ENCODE measurements at places on chromosomes 6 and 20. TPM values are rescaled to one million over a fixed set of nuclear protein-coding genes. Genes with fewer than 3 reads are reported as not detected.

The OPN5 gene
- not detected for total RNA-seq

The BPIFB2 gene
- total RNA-seq: not detected

The HLA-G gene
- not detected for total RNA-seq

The SIRPD gene
- total RNA-seq: not detected

The CGAS gene
- total RNA-seq: 5.2 TPM

- DNase-seq: no peak
Measured at GRCh38 chr6:2102316-2102883, 143.0 kb downstream of the GMDS start.

DNA sequence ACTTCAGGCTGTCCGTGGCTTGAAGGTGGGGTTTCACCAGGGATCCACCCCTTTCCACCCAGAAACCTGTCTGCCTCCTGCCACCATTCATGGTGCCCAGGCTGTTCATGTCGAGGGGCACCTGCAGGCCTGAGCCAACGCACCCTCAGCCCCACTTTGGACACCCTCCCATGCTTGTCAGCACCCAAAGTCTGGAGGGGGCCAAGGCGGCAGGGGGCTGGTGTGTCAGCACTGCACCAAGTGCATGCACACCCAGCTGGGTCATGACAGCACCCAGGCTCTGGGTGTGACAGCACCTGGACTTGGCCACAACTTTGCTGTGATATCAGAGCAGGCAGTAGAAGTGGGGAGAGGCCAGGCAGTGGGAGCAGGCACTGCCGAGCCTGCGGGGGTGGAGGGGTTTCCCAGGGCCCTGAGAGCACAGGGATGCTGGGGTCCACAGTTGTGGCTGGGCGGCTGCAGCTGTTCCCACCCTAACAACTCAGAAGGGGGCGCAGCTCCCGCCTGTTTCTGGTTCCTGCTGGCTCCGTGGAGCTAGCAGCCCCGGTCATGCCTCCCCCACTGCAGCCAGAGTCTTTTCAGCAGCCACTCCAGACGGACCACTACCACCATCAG lies 33.3 kb upstream of the GRM4 start:
- DNase-seq: no peak

- no peak for DNase-seq
Measured at GRCh38 chr6:116087437-116088027, 13.1 kb upstream of the NT5DC1 start.

DNA sequence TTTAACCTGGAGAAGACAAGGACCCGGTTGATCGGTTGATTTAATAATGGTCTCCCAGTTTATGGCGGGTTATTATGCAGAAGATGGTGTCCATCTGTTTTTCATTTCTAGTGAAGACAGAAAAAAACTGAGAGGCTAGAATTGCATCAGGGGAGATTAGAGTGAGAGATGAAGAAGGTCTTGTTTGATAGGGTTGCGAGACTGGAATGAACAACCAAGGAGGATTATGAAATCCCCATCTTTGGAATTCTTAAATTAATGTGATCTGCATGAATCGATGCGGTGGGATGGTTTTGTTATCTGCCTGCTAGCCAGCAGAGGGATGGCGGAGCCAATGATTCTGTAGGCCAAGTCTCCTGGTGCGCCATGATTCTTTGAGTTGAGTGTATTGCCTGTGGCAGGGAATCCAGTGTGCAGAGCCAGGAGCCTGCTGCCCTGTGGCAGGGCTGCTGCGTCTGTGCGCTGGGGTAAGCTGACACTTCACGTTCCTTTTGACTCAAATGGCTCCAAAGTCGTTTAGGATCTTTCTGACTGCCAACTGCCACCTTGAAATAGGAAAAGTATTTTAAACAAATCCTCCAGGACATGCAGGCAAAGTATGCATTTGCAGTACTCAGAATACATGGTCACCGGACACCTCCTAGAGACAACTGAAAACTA lies 200.1 kb downstream of the CLIC5 start:
- DNase-seq: no peak

DNA sequence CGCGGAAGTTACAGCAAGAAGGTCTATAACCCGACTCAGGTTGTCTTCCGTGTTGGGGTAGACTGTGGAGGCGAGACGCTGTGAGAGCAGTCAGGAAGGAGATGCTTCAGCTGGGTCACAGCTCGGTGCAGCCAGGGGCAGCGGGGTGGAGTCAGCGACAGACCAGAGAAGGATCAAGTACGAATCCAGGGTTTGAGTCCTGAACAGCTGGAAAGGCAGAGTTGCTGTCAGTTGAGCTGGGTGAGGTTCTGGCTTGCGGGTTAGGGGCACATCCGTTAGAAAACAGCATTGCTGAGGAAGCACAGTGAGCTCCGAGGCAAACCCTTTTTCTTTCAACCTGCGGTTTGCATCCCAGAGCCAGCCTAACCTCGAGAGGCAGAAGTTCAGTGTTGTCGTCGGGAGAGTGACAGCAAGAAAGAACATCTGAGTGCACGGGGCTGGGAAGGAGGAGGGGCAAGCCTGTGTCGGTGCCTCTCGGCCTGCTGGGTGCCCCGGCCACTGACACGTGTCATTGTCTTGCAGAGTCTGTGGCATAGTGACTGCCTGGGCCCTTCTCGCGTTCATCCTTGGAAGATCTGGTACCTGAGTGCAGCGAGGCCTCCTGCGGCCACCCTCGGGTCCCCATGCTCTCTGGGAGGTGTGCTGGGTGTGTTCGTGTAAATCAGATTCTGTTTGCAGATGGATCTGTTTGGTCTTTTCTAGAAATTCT lies 20.0 kb downstream of the PNLDC1 start:
- no peak for DNase-seq

DNA sequence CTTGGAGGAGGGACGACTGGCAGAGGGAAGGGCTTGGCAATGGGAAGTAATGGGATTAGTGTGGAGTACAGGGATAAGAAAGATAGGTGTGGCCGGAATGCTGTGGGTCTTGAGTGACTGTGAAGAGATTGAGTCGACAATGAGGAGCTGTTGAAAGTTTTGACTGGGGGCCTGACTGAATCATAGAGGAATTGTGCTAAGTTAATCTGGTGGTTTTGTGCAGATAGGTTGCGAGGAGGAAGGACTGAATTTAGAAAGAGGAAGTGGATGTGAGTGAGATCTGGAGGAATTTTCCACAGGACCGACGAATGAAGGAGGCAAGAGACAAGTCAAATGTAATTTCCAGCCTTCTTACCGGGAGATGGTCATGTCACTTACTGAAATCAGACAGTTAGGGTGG lies 143.9 kb upstream of the RALGAPA2 start:
- DNase-seq: no peak

DNA sequence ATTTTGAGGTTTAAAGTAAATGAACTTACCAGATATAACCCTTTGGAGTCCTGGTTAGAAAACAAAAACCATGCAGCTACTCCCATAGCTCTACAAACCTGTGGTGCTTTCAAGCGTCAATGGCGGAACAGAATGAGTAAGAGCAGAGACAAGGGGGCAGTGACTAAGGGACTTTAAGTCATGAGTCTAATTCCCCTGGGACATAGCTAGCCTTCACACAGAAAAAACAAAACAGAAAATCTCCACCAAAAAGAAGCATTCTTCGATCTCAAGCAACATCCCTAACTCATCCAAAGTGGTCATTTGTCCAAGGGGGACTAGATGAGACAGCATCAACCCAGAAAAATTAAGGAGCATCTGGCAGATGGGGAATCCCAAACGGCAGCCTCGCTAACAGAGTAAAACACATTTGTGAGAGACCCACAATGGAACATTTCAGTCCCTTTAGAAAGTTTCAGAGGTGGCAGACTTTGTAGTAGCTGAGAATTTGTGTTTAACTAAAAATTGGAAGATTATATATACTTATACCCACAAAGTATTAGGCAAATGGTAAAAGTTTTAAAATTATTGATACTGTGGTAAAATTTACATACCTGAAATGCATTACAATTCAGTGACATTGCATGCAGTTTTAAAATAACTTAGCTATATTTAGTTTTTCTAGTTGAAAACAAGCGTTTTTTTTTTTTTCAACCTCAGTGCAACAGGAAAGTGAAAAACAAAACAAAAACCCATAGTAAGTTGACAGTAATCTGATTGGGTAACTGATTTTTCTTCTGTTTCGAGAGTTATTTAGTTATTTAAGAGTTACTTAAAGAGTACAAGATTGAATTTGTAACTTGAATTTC lies 67.5 kb downstream of the KCNQ5 start:
- no peak for DNase-seq

GRCh38 chr6:166586424-166587156 lies at the start of gene RAMACL:
TSS of gene RAMACL (minus strand) at chr6:166586678. CDS start at chr6:166586477, 201 bp downstream.
- DNase-seq: no peak
